ENCODE measurements at places on chromosomes 1 and 21. TPM values are rescaled to one million over a fixed set of nuclear protein-coding genes. Genes with fewer than 3 reads are reported as not detected.

- peaks cover 18% of the 10 kb centered on the region for H3K27me3 ChIP-seq
- H3K27ac ChIP-seq, result peak overlapping the region; percentile 66
- peak overlapping the region; percentile 3 for H3K4me3 ChIP-seq
- peaks cover 4% of the 10 kb centered on the region for H3K36me3 ChIP-seq
- peaks cover 23% of the 10 kb centered on the region for H3K4me1 ChIP-seq
- no peak for DNase-seq
Observed at GRCh38 chr1:146032631-146033219, 11.2 kb upstream of the HJV start.

DNA sequence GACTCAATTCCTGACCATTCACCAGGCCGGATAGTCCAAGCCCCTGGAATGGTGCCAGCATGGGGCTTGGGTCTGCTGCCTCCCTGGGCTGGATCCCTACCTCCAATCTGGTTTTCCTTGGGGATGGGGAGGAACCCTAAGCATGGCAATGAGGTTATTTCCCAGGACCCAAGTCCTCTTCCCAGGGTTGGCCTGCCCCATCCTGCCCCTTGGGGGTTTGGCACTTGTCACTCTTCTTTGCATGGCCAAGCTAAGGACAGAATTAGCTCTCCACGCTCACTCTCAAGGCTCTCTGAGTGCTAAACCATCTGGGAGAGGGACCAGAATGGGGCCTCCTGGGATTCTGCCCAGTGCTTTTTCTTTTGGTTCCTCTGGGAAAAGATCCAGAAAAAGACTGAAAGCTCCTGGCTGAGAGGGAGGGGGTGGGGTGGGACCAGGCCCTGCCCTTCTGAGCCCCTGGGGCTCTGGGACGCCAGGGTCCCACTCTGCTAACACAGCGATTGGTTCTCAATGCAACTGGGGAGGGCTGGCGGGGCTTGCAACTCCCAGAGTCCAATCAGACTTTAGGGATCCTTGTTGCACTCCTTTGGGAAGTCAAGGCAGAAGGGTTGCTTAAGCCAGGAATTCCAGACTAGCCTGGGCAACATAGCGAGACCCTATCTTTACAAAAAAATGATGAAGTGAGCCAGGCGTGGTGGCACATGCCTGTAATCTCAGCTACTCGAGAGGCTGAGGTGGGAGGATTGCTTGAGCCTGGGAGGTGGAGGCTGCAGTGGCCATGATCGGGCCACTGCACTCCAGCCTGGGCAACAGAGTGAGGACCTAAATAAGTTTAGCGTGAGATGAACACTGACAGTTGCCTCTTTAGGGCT, 52.7 kb downstream of the DHRS3 start:
- peak overlapping the region; percentile 77 for H3K27ac ChIP-seq
- no peak for DNase-seq
- no peaks in the 10 kb centered on the region for H3K27me3 ChIP-seq
- H3K36me3 ChIP-seq, result peaks cover 25% of the 10 kb centered on the region
- H3K4me3 ChIP-seq, result no peak overlapping the region
- no peaks in the 10 kb centered on the region for H3K4me1 ChIP-seq

DNA sequence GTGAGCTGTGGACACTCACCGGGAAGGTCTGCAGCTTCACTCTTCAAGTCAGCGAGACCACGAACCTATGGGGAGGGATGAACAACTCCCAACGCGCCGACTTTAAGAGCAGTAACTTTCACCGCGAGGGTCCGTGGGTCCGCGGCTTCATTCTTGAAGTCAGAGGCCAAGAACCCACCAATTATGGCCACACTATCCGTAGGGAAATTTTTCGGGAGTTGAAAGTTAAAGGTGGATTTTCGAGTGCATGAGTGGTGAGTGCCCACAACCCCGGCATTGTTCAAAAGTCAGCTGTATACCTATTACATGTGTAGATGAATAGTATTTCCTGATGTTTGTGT, 19.7 kb downstream of the EXOC8 start:
- H3K36me3 ChIP-seq, result no peaks in the 10 kb centered on the region
- no peak overlapping the region for H3K27ac ChIP-seq
- no peaks in the 10 kb centered on the region for H3K27me3 ChIP-seq
- no peak overlapping the region for H3K4me3 ChIP-seq
- peak; percentile 31 for DNase-seq
- H3K4me1 ChIP-seq, result no peaks in the 10 kb centered on the region

GRCh38 chr1:223886516-223886921, 40.8 kb upstream of the TP53BP2 start:
- peaks cover 5% of the 10 kb centered on the region for H3K27me3 ChIP-seq
- H3K27ac ChIP-seq, result no peak overlapping the region
- H3K4me3 ChIP-seq, result no peak overlapping the region
- H3K36me3 ChIP-seq, result no peaks in the 10 kb centered on the region
- DNase-seq, result no peak
- peaks cover 10% of the 10 kb centered on the region for H3K4me1 ChIP-seq

- H3K4me1 ChIP-seq, result peaks cover 7% of the 10 kb centered on the region
- no peaks in the 10 kb centered on the region for H3K27me3 ChIP-seq
- no peak overlapping the region for H3K4me3 ChIP-seq
- H3K27ac ChIP-seq, result no peak overlapping the region
Observed at GRCh38 chr1:74713849-74714248, 19.0 kb downstream of the CRYZ start.

- no peak overlapping the region for H3K4me3 ChIP-seq
- H3K27me3 ChIP-seq, result no peaks in the 10 kb centered on the region
- H3K4me1 ChIP-seq, result peaks cover 7% of the 10 kb centered on the region
Observed at GRCh38 chr1:7401814-7402547, 369.1 kb upstream of the VAMP3 start.

Gene ALDH9A1
- total RNA-seq, result 57.8 TPM

DNA sequence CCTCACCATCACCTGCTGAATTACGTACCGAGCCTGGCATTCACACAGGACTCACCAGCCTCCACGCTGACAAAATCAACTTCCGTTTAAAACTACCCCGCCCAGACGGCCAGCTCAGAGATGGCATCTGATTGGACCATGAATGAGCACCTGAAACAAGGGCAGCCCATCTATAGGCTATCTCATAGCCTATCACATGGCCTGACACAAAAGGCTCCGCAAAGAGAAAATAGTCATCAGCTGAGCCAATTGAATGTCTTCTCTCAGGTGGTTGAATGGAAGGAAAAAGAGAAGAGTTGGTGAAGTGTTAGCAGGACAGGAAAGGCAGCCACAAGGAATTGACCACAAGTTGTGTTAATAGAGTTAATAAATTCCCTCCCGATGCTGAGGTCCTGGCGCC, 50.6 kb upstream of the ZC3H12A start:
- H3K27ac ChIP-seq, result no peak overlapping the region
- H3K27me3 ChIP-seq, result peaks cover 48% of the 10 kb centered on the region
- H3K4me1 ChIP-seq, result no peaks in the 10 kb centered on the region
- no peak overlapping the region for H3K4me3 ChIP-seq
- DNase-seq, result no peak

Gene AMY1C
- total RNA-seq, result not detected

- peaks cover 32% of the 10 kb centered on the region for H3K27me3 ChIP-seq
- DNase-seq, result no peak
- H3K4me3 ChIP-seq, result no peak overlapping the region
Observed at GRCh38 chr1:36950604-36951291, 83.6 kb downstream of the GRIK3 start.

GRCh38 chr21:26715878-26716506, 129.2 kb downstream of the ADAMTS1 start:
- H3K4me3 ChIP-seq, result no peak overlapping the region
- no peaks in the 10 kb centered on the region for H3K36me3 ChIP-seq
- H3K4me1 ChIP-seq, result peaks cover 5% of the 10 kb centered on the region
- no peak for DNase-seq

DNA sequence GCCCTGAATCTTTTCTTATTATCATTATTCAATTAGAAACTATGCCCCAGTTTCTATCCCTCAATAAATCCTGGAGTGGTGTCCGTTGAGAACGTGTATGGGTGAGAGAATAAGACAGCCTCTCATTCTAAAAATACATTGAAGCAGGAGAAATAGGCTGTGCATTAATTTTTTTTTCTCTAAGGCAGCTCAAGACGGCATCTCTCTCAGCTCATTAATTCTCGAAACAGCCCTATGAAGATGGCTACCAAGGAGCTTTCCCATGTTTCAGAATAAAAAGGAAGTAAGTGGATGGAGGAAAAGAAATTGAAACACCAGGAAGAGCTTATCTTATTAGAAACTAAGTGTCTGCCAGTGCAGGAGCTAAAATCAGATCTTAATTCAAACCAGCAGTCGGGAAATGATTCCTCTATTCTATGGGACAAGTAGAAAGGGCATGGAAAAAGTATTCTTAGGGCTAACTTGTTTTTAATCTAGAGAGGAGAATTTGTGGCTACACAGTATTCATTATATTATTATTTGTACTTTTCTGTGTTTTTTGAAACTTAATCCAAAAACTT, 347.1 kb upstream of the PLD5 start:
- no peaks in the 10 kb centered on the region for H3K36me3 ChIP-seq
- H3K4me3 ChIP-seq, result no peak overlapping the region
- no peak overlapping the region for H3K27ac ChIP-seq
- no peaks in the 10 kb centered on the region for H3K4me1 ChIP-seq
- no peak for DNase-seq

Gene SPRR2G
- not detected for total RNA-seq

Gene ATP6V1G3
- 0.69 TPM for total RNA-seq

- no peaks in the 10 kb centered on the region for H3K36me3 ChIP-seq
- H3K4me1 ChIP-seq, result no peaks in the 10 kb centered on the region
- H3K27me3 ChIP-seq, result peaks cover 42% of the 10 kb centered on the region
- no peak overlapping the region for H3K4me3 ChIP-seq
Observed at GRCh38 chr1:207981976-207982375, 71.1 kb upstream of the CD34 start.

Gene MYBPH
- total RNA-seq, result not detected

GRCh38 chr1:173424782-173425407, 52.2 kb upstream of the PRDX6 start:
- no peaks in the 10 kb centered on the region for H3K27me3 ChIP-seq
- DNase-seq, result no peak
- peaks cover 15% of the 10 kb centered on the region for H3K4me1 ChIP-seq
- H3K27ac ChIP-seq, result peak overlapping the region; percentile 86

DNA sequence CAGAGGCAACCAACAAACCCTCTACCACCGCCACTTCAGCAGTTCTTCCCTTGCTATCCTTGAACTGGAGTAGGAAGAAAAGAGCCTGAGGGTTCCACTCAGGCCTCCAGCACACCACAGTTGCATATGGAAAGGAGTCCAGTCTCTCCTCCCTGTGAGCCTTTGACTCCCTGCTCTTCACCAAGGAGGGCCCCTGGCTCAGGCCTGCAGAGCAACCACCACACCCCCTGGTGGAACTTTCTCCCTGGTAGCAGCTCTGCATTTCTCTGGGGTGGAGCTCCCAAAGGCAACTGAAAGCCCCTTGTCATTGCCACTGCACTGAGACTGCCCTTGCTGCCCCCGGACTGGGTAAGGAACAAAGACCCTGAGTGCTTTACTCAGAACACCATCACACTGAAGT, 1021.5 kb upstream of the ADGRL2 start:
- H3K4me3 ChIP-seq, result no peak overlapping the region
- DNase-seq, result no peak
- no peaks in the 10 kb centered on the region for H3K36me3 ChIP-seq
- peaks cover 9% of the 10 kb centered on the region for H3K4me1 ChIP-seq

Gene RGS8
- total RNA-seq, result 0.33 TPM
